AG08396 (cell line): ENCODE measurements at places on chromosomes 7 and 10.

DNA sequence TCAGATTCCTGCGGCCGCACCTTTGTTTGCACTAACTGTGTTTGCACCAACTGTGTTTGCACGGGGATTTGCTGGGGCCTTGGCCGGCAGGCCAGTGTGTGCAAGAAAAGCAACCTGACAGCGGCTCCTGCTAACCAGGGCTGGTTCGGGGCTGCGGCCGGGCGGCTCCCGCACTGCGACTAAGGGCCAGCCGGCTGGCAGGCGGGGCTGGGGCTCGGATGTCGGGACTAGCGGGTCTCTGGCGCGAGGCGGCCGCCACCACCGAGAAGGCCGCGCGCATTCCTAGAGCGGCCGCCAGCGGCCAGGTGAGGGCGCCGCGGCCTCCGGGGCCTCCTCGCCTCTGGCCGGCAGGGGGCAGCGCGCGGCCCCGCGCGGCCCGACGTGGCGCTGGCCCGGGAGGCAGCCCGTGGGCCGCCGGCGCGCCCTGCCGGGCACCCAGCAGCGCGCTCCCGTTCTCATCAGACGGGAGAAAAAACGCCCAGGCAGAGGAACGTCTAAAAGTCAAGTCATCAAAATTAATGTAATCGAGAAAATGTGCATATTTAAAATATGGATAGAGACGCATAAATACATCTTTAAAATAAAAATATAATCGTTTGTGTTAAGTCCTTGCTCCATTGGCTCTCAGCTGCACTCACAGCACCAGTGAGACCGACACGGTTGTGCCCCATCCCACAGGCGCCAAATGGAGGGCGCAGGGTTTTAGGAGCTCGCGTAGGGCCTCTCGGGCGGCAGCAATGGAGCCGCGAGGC, 38.5 kb downstream of the ZNF777 start:
- DNase-seq = peak; percentile 94

DNA sequence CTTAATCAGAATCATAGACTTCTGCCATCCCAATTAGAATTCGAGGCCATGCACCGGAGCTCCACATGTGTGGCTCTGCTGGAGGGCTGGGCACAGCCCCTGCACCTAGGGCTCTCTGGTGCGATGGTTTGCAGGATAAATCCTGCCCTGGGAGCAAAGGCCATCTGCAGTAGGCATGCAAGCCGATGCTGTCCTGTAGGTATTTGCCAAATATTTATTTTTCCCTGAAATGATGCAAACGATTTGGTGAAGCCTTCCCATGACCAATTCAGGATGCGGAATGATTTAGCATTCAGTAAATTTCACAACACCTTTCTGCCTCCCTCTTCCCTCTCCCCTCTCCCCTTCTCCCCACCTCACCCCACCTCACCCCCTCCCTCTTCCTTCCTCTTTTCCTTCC, 170.6 kb downstream of the EBF3 start:
- no peak for DNase-seq

DNA sequence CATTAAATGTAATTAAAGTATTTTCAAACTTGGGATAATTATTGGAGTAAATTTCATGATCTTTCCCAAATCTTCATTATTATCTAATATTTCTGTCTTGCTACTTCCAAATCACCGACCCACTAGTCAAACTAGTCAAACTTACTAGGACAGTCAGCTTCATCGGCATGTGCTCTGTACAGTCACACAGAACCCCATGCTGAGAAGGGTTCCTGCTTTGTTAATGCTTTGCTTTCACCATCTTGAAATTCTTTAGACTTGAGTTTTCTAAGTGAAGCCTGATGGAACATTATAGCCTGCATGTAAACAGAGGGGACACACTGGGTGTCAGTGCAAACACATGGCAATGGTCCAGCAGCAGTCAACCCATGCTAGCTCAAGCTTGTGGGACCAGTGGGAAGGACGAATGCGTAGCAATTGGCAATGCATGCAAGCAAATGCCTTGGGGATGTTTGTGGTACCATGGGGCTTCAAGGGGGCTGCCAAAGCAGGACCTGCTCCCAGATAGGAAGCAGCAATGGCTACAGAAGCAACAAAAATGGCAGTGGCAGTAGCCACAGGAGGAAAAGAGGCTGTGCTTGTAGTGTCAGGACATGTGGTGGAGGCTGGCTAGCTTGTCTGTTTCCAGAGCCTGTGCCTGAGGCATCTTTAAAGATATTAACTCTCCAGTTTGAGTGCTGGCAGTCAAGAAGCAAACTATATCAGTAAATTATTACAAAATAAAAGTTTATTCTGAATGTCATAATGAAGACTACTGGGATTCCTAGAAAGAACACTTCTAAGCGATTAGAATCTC, 441.1 kb upstream of the SEMA3D start:
- DNase-seq = no peak

DNA sequence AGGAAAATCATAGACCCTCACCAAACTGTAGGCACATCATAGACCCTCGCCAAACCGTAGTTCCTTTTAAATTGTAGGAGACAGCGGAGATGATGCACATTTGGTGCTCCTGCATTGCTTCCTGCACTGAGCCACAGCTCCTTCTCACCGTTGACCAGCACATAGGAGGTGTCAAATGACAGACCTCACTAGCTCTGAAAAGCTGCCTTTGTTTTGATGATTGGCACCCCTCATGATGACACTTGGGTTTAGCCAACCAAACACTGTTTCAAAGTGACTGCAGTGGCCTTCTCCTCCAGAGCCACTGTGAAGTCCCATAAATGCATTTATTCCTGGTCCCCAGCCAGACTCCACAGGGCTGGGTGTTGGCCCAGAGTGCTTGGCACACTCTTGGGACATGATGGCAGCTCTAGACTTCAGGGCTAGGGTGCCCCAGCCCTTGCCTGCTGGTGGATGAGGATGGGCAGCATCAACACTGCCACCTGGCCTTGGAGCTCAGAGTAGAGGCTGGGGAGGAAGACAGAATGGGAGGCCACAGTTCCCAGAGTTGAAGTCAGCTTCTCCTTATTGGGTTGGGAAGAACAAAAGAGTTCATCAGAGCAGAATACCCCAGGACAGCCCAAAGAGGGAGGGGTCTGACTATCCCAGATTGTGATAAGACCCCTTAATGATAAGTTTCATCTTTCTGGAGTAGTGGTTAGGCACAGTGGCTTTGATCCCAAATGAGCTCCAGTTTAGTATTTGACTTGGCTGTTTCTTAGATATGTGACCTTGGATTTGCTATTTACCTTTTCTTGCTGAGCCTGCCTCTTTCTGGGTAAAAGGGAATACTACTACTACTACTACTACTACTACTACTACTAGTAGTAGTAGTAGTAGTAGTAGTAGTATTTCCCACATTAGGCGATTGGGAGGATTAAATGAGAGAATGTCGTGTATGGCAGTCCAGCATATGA, 75.3 kb downstream of the MTPN start:
- no peak for DNase-seq

DNA sequence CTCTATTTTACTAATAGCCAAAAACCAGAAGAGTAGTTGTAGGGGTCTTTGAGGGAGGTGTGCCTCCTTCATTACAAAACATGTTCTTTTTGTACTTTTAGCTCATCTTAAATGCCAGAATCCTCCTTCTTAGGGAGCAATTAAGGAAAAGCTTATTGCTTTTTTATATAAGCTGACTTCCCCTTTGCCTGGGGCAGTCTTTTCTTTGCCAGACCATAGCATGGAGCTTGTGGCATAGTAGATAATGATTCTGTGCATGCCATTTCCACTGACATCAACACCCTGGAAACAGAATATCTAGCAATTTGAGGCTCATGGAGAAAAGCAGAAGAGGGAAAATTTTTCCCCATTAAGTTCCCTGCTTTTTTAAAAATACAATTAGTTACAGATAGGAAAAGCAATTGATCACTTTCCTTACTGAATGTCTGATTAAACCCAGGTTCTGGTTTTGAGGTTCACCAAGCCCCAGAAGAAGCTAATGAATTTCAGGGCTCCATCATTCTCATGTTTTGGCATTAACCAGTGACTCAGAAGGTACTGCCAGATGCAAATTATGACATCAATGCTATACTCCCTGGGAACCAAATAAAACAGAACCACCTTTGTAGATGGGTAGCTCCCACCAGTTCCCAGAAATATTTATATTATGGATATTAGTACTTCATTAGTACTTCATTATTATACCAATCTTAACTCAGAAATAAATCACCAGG, 410.6 kb downstream of the KCNMA1 start:
- no peak for DNase-seq

GRCh38 chr10:6006546-6006945, 29.2 kb upstream of the IL15RA start:
- no peak for DNase-seq

DNA sequence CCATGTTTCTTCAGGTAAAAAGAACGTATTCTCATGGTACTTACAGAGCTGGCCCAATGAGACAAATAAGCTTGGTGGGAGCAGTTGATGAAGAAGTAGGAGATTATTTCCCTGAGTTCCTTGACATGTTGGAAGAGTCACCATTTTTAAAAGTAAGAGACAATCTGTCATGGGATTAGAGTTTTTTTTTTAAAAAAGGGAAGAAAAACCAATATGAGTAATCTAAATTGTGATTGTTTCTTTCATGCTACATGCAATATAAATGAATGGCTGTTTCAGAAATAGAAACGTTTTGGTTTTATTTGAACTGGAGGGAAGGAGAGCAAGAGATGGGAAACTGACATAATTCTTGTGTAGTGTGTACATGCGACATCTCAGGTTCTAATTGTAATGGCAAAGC, 32.8 kb downstream of the TMEM60 start:
- no peak for DNase-seq
